AG04450 (cell line): ENCODE measurements at places on chromosomes 3 and 15.

DNA sequence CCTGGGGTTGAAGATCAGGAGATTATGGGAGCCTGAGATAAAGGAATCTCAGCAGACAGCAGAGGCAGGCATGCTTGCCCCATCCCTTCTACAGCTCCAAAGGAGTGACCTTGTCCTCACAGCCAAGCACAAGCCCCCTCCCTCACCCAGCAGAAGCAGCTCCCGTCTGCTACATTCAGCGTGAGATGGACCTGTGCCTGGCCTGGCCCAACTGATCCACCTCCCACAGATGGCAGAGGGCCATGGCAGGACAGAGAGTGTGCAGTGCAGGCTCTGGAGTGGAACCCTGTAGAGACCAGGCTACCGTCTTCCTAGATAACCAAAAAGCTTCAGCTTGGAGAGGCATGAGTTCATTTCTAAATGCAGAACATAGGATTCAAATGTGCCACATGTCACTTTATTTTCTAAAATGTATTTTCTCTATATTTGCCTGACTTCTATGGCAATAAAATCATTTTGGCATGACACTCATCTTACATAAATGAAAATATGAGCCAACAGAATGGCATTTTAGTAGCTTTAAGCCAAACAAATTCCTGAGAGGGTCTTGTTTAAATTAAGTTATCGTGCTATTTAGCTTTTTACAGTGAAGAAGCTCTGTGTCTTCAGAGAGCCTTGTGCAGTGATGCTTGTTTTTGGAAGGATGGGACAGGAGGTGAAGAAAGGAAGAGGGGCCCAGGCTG, 43.7 kb downstream of the SLC12A8 start:
- DNase-seq = no peak

DNA sequence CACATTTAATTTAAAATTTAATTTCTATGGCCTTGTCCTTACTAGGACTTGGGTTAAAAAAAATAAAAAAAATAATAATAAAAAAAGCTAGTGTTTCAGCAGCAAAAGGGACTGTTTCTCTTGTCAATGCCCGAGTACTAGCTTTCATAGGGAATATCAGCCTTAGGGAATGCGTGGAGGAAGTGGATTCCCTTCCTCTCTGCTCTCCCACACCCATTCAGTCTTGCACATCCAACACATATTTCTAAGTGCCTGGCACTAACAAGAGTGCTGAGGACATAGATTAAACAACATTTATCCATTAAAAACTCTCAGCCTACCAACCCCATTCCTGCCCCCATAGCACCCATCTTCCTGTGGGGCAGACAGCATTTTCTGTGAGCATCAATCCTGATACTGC, 6.2 kb downstream of the ZNF385D start:
- DNase-seq = no peak

GRCh38 chr3:32743934-32744333, 58.9 kb downstream of the CNOT10 start:
- DNase-seq = peak; percentile 15

DNA sequence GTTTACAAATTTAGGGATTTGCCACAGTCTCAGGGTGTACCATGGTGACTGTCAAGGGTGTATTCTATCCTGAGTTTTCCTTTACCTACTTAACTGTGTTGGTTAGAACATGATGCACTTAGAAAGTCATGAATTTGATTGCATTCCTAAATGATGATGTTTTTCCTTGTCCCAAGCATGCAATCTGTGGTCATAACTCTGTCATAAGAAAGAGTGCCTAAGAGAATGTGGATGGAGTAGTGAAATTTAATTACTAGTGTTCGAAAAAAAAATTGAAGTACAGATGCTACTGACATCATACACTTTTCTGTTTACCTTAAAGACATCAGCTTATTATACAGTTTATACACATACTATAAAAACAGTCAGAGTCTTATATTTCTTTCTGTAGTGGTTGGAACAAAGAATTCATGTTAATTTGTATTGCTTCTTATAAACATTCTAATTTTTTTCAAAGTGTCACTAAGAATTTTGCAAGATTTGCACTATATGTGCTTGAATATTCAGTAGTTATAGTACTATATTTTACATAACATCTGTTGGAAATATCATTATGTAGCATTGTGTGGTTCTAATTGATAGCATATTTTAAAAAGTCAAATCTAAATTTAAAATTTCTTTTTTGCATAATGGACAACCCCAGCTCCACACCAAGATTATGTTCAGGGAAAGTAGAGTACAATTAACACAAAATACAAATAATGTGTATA, 231.3 kb upstream of the KCNMB2 start:
- DNase-seq = peak; percentile 58

GRCh38 chr3:122623031-122623829, 45.8 kb downstream of the PARP15 start:
- no peak for DNase-seq

DNA sequence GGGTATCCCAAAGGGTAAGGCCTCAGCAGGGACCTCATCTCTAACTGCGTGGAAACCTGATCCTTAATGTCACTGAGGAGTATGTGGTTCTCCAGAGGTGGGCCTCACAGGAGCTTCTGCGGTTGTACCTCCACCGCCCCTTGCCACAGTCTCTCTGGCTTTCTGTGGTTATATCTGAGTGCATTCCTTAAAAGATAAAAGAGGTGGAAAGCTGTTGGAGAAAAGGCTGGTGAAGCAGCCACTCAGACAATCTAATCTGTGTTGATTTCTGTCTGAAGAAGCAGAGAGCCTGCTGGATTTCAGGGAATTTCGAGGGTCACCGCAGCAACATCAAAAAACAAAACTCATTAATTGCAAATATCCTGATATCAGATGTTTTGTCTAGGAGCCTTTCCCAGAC, 51.4 kb downstream of the SEMA6D start:
- DNase-seq = no peak

DNA sequence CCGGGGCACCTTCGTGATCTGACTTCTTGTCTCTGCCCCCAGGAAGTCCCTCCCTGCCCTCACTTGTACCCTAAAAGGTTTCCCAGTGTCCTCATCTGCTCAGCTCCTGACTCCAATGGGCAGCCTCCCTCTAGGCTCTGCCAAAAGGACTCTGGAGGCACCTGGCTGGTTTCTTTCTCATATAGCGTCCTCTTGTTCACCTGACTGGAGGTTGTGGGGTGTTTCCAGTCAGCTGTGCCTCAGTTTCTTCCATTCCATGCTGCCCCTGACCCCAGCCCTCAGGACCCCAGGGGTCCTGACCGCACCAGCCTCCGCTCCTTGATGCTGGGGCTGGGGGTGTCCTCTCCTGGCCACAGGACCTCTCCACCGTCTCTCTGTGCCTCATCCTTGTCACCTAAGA, 2.5 kb downstream of the PRR23E start:
- no peak for DNase-seq

DNA sequence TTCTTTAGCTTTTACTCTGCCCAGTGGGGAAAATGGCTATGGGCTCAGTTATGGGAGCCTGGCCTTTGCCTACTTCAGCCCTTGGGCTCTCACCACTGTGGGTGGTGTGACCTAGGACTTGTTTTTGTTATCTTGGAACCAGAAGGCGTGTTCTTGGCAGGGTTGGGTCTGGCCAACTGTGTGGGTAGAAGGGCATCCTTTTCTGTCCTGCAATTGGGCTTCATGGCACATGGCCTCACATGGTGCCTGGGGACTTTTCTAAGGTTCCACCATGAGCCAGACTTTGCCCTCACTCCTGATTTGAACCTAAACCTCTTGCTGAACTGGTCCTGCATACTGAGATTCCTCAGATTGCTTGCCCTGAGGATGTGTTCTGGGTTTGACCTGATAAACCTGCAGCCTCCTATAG, 1.7 kb downstream of the GLYCTK start:
- DNase-seq = no peak

DNA sequence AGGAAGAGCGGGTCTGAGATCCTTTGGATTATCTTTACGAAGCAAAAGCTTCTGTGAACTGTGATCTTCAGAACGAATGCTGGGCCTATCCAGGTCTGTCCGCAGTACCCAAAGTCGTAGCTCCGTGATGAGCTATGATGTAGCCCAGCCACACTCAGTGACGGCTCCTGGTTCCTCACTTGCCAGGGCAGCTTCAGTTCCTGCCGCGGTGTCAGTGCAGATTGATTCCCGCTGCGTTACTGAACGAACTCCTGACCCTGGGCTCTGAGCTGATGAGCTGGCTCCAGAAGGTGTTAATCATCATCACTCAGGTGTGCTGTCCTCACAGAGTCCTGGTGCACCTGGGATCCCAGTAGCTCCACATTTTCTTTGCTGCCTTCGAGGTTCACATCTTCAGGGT, 45.0 kb downstream of the TMEM44 start:
- DNase-seq = no peak

DNA sequence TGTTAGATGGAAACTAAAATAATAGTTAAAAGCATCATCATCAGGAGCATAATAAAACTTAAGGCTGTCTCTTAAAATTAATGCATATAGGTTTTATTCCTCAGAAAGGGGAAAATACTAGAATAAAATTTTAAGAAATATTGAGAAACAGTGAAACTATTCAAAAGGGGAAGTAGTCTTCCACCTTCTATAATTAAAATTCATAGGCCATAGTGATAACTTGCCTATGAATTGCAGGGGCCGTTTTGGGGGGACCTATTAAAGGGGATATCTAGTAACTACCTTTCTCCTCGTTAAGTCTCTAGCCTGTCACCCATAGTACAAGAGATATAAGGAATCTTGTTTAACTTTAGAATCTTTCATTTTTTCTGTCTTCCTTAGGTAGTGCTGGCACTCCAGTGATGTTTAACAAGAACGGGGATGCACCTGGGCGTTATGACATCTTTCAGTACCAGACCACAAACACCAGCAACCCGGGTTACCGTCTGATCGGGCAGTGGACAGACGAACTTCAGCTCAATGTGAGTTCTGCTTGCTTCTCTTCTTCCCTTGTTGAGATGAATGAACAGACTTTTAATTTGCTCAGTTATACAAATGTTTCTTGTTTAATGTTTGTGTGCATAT, 600.4 kb downstream of the GRM7 start:
- DNase-seq = no peak

DNA sequence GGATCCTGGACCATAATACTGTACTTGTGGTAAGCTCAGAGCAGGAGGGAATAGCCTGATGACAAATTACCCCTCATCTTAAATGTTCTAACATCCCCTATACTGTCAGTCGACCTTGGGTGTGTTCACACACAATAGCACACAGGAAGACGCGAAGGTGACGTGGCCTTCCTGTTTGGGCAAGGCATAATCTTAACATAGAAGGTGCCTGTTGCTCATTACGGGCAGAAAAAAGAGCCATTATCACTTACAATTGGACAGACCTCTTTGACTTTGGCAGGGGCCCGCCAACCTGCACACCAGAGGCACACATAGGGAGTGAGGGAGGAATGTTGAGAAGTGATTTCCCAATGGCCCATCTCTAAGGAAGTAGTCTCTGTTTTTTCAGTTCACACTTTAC, 144.2 kb downstream of the ANO10 start:
- DNase-seq = no peak

GRCh38 chr3:123279121-123279520, 77.4 kb downstream of the SEC22A start:
- no peak for DNase-seq
